ENCODE measurements at places on chromosomes 7 and 10.

- no peak for DNase-seq
These were observed 8.6 kb downstream of the BTBD16 start for GRCh38 chr10:122279725-122280141.

DNA sequence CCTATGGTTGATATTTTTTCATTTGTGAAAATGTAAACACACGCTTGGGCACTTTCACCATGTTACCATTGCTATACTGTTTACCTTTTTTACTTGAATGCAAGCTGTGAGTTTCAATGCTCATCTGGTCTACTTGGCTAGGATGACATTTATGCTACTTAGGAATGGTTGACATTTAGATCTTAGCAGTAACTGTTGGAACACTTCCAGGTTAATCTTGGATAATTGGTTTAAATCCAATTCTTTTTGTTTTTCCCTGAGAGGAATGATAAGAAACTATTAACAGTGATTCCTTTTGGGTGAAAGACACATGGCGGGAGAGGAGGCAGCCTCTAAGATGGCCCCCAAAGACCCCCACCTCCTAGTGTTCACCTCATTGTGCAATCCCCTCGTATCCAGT lies 51.4 kb upstream of the AMPH start:
- no peak for DNase-seq

GRCh38 chr10:122435212-122435827 lies 19.1 kb upstream of the ARMS2 start:
- DNase-seq = no peak

DNA sequence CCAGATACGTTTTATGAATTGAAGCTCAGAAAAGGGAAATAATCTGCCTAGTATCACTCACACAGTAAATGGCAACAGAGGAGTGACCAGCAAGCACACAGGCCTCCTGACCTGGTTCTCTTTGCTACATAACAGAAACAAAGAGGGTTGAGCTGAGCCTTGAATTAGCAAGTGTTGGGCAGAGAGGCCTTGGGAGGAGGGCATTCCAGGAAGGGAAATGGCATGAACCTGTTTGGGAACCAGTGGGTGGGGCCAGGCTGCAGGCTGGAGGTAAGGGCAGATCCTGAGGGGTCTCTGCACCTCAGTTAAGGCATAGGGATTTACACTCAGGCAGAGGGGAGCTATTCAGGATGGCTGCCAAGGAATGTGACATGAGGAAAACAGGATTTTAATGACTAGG lies 24.8 kb upstream of the CYCS start:
- DNase-seq = no peak

GRCh38 chr10:51073453-51074237 lies 642 bp upstream of the PRKG1 start:
- DNase-seq = no peak

- DNase-seq = no peak
These were observed 269.6 kb downstream of the SORCS3 start for GRCh38 chr10:104910712-104911111.
